ENCODE measurements at places on chromosomes 12 and 14.

GRCh38 chr14:103891667-103892215 is 36.5 kb upstream of the TDRD9 start:
- no peak for DNase-seq

- DNase-seq = no peak
Measured at GRCh38 chr12:72467985-72468384, 195.8 kb downstream of the TRHDE start.

- DNase-seq = no peak
Measured at GRCh38 chr12:4829793-4830162, 79.9 kb upstream of the KCNA1 start.

GRCh38 chr14:102859911-102860310 is 62.6 kb upstream of the AMN start:
- DNase-seq = no peak

DNA sequence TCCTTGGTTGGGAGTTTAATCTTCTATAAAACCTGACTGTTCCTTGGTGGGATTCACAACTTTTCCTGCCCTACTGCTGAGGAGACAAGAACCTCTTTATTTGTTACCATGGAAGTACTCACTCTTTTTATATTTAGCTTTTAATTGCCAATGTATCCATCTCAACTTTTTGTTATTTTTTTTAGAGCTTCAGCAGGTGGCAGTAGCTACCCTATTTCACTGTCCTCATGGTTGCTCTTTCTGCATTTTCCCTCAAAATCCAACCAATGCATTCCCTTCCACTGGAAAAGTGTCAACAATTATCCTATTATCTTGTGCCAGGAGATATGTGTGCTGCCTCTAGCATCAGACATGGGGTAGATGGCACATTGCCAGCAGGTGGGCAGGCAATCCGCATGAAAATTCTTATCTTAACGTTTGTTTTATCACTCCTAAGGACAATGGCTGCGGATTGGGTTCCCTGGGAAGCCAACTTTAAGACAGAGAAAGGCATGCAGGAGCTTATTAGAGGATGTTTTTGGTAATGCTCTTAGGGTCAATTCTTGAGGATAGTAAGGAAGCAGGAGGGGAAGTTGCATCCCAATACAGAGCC is 406.4 kb downstream of the SNAPC1 start:
- DNase-seq = no peak

GRCh38 chr12:119206348-119207062 is 27.8 kb downstream of the HSPB8 start:
- no peak for DNase-seq

GRCh38 chr12:11862798-11863197 is 207.9 kb upstream of the BCL2L14 start:
- DNase-seq = no peak

DNA sequence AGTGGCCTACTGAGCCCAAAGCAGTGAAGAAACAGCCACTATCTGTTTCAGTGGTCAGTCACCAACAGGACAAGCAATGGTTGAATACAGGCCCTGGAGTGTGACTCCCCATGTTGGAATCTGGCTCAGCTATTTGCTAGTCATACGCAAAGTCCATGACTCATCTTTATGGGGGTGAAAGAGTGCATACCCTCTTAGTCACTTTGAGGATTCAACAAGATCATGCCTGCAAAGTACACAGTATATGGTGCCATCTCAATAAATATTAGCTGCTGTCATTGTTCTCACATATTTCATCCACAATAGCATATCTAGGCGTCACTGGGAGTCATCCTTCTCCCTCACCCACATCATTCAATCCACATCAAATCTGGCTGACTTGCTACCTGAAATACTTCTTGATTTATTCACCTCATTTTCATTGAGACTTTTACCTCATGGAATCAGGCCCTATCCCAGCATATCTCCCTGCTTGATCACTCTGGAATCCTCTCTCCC is 26.4 kb upstream of the STAB2 start:
- DNase-seq = no peak

- DNase-seq = no peak
Measured at GRCh38 chr12:19244312-19244711, 114.8 kb downstream of the PLEKHA5 start.

GRCh38 chr12:109445191-109445609 is 31.9 kb downstream of the KCTD10 start:
- DNase-seq = no peak

DNA sequence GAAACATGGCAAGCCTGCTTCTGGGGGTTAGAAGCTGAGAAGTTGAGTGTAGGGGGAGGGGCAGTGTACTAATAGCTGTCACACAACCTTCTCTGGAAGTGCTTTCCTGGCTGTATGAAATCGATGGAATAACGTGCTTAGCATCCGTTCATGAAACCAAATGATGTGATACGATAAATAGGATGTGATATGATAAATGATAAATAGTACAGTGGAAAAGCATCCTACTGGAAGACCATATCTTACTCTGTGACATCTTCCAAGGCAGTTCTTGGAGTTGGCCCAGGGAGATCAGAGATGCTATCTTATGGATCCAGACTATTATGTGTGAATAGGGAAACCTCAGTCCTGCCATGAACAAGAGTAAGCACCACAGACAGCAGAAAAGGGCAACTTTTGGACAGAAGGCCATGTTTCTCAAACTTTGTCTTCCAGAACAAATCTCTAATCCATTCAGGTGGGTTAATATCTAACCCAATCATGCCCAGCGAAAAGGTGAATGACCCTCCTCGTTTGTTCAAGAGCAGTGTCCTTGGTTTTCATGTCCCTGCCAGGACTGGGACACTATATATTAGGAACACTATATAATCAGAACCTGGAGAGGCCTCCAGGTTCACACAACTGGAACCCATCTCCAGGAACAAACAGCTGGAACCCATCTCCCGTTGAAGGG is at the start of gene ANG:
Gene ANG, plus strand, starts transcription at position 598 of the 673 bp plus-strand sequence. CDS start 4,801 bp downstream, outside the sequence.
- no peak for DNase-seq

GRCh38 chr12:64740646-64741045 is 18.6 kb downstream of the GNS start:
- DNase-seq = no peak

DNA sequence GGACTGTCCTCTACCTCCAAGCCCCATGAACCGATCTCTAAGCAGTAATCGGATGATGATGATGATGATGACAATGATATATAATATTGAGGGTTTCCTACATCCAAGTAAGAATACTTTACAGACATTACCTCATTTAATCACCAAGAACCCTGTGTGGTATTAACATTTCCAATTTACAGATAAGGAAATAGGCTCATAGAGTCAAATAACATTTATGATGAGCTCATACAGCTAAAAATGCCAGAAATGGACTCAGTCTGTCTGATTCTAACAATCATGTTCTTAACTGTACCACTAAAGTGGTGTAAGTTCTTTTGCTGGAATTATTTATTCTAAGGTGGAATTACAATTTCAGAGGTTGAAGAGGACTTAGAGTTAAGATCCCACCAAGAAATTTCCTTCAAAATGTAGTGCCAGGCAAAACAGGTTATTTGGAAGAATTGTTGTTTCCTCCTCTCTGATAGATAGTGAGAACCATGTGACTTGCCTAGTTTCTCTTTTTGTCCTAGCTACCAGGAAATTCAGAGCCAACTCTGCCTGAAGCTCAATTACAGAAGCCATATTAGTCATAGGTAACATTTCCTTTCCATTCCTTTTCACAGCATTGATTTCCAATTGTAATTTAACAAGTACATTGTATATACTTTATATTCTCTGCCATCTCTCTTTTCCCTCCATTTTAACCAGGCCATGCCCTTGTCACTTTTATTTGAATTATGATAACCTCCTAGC is 23.8 kb upstream of the CCDC175 start:
- no peak for DNase-seq

DNA sequence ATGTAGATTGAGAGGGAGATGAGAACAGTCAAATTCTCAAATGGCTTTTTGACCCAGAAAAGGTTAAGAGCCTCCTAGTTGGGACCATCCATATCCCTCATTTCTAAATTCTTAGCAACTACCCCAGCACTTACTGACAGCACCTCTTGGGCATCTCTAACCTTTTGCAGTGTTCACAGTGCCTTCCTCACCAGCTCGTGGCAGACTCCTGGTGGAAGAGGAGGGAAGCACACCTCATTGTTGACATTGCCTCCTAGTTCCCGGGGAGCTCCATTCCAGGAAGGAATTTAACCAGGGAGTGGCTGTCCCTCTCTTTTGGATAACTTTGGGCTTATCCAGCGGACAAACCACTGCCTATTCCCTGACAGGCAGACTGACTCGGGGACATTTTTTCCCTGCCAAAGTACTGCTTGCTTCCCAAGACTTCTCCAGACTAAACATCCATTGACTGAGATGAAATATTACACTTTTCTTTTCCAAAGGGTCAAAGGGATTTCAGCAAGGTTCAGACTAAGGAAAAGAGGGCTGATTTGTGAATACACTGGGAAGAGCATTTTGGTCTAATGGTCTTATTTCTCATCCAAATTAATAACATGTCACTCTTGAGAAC is 9.0 kb upstream of the OR6J1 start:
- peak; percentile 24 for DNase-seq

DNA sequence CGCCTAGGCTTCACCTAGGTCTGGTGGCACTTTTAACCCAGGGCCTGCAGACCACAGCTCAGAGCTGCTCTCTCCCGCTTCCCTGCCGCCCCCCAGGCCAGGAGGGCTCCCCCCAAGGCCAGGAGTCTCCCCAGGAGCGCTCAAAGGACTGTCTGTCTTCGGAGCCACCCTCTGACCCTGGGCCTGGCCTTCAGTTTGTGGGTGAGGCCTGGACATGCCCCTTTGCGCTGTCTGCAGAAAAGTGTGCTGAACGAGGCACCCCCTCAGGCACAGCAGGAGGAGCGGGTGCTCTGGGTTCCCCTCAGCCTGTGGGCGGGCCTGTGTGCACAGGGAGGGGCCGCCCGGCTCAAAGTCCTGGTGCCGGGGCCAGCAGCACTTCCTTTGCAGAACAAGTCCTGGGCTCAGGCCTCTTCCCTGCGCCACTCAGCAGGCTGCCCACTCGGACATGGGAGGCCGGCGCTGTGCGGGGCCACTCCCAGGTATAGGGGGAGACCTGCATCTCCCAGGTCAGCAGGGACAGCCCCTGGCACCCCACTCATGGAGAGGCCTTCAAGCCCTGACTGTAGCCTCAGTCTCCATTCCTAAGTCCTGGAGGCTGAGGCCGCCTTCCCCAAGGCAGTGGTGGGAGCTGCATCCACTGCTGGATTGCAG is 14.3 kb downstream of the DEGS2 start:
- DNase-seq = no peak

DNA sequence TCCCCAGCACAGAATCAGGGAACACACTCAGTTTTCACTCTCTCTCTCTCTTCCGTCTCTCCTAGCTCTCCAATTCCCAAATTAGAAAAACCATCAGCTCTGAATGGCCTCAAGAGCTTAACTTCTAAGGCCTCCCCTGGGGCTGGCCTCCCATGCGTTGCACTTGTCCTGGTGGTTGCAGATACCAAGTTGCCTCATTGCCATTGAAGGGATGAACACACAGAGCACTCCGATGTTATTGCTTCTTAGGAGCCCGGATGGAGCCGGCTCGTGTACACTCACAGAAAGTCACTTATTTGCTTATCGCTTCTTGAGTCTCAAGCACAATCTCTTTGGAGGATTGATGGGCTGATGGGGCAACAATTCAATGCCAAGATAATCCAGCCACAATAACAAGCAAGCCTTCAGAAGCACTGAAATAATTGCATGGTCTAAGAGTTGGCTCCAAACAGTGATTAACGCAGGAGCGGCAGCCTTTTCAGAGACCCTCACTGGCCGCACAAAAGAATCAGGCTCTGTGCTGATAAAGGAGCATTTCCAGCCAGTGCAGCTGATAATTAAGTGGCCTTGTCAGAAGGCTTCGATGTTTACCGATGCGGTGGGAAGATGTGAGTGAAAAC is 175.8 kb upstream of the TMEM132C start:
- no peak for DNase-seq

DNA sequence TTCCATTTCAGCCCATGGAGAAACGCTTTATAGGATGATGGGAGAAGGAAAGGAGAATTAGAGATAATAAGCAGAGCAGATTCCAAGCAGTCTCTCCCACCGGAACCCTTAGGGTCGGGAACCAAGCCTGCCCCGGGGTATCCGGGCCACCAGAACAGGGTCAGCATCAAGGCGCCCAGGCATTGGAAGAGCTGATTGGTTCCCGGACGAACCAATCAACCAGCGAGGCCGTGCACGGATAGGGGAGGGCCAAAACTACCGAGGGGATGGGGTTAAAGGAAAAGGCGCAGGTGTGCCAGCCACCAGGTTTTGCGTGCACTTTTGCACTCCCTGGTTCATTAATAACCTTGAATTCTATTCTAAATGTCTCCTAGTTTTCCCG is 1.7 kb downstream of the PPM1H start:
- no peak for DNase-seq

- DNase-seq = no peak
Measured at GRCh38 chr12:16562435-16562834, 43.5 kb downstream of the LMO3 start.

DNA sequence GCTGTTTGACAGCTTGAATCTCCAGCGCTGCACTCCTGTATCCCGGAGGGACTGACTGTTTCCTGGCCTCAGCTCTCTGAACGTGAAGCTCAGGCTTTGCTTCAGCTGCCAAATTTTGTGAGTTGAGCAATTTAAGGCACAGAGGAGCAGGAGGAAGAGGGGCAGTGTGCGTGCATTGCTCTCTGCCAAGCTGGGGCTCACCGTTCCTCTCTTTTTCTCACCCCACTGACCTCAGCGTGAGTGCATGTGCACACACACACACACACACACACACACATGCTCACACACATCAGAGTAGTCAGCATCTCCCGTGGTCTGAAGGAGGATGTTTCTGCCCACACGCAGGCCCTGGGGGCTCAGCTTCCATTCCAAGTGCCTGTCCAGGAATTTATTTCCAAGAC is 27.8 kb upstream of the BDKRB2 start:
- no peak for DNase-seq

GRCh38 chr12:83700838-83701237 is 1014.1 kb downstream of the TMTC2 start:
- DNase-seq = no peak

DNA sequence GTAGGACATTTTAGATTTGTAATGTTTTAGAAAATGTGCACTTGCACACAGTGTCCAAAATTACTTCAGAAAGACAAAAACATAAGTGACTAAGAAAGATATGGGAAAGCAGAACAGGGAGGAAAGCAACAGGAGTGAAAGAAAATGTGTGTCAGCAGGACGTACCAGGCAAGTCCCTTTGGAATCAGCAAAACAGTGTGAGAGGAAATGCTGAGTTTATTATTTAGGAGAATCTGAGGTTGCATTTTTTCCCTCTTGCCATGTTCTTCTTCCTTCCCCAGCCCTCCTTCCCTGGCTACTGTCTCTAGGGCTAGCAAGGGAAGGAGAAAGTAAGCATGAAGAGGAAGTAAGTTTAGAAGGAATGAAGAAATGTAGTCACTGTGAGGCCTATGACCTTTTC is 67.7 kb upstream of the CD163 start:
- no peak for DNase-seq

DNA sequence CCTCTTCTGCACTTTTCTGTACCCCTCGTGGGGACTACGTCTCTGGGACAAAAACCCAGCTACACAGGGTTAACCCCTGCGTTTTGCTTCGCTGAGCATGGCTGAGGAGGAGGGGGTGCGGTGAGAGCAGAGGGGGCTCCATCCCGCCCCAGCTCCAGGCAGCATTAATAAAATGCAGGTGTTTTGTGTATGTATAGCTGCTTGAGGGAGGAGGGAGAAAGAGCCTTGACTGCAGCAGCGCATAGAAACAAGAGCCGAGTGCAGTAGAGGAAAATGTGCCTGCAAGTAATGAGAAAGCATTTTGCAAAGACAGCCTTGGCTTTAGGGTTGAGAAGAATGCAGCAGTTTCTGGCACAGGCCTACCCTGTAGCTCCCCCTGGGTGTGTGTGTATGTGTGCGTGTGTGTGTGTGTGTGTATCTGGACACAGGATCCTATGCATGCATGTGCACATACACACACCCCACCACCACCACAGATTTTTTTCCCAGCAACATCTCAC is 103.9 kb downstream of the ZFP36L1 start:
- no peak for DNase-seq
